ENCODE measurements at places on chromosomes 6 and 20.

DNA sequence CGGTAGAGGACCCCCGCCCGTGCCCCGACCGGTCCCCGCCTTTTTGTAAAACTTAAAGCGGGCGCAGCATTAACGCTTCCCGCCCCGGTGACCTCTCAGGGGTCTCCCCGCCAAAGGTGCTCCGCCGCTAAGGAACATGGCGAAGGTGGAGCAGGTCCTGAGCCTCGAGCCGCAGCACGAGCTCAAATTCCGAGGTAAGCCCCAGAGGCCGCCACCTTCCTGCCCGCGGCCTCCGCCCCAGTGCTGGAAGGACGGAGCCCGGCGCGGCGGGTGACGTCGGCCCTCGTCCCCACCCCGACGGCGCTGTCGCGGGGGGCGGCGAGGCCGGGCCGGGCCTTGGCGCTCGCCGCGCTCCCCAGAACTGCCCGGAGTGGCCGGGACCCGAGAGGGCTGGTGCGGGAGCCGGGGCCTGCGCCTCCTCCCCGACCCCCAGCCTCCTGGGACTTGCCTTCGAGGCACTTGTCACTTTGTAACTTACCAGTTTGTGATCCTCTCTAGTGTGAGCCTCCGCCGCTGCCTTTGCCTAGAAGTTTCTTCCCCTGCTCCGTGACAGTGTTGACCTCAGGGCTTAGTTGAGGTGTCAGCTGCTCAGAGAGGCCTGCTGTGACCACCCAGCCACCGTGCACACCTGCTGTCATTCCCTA, 417 bp downstream of the VAPB start:
- DNase-seq, result no peak

DNA sequence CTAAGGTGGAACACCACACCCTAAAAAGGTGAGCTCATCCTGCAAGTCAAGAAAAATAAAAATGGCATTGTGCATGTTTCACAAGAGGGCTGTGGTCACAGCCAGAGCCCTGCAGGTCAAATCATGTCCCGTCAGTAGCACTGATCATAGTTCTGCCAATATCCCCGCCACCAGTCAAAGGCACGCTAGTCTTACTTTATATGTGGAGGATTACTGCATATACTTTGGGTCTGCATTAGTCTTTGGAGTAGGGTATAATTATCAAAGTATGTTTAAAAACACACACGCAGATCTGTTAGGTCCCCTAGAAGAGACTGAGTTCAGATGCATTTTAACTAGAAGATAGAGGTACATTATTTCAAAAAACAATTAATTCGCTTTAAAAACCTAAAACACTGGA, 1.8 kb downstream of the PERP start:
- DNase-seq, result no peak

DNA sequence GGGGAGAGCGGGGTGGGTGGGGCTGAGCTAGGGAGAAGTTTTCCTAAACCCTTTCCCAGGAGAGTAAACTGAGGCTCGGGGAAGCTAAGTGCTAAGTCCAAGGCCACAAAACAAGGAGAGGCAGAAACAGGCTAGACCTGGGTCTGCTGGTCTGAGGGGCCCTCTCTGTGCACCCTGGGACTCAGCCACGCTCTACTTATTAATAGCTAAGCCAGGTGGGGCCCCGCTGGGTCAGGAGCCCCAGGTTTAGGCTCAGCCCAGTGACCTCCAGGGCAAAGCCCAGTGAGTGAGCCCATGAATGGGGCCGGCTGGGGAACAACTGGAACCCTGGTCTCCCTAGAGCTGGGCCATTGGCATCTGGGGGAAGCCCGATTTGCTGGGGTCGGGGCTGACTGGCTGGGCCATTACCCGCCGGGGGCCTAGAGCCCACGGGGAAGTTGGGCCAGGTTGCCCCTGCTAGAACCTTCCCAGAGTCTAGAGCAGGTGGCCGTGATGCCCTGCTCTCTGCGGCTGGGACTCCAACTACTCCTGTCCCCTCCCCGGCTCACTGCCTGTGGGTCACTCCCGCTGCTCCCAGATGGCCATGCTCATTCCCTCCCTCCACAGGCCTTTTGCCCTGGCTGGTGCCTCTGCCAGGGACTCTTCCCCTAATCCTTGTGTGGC, 24.1 kb upstream of the NOL4L start:
- no peak for DNase-seq

- no peak for DNase-seq
These were observed 8.2 kb upstream of the QKI start for GRCh38 chr6:163406366-163406765.

DNA sequence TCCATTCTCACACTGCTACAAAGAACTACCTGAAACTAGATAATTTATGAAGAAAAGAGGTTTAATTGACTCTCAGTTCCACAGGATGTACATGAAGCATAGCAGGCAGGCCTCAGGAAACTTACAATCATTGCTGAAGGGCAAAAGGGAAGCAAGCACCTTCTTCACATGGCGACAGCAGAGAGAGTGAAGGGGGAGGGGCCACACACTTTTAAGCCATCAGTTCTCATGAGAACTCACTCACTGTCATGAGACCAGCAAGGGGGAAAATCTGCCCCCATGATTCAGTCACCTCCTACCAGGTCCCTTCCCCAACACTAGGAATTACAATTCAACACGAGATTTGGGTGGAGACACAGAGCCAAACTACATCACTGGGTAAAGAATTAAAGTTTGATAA, 12.5 kb upstream of the ENPP1 start:
- DNase-seq, result no peak
